Thymus (tissue), 14 donors: ENCODE measurements at places on chromosomes 2 and 18. TPM values are rescaled to one million over a fixed set of nuclear protein-coding genes. Genes with fewer than 3 reads are reported as not detected.

DNA sequence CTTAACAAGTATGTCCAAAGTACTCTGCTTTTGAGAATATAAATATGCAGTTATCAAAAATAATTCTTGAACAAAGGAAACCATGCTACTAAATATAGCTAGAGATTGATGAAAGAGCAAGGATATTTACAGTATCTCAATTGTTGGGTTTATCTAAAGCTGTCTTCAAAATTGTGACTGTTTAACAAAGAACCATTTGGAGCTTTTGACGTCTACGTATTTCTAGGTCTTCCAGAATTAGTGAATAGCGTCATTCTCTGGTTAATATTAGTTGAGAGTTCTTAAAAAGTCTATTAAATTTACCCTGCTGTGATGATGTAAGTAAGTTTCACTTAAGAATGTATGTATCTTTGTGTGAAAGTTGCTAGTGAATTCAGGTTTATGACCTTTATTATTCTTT is 223.1 kb upstream of the SIX3 start:
- DNase-seq: no peak

- peak; percentile 40 for DNase-seq
Measured at GRCh38 chr18:21179590-21180220, 62.3 kb upstream of the GREB1L start.

The DSG1 gene
- 0.61 TPM for total RNA-seq

The PPP1R7 gene
- 78.9 TPM for total RNA-seq

The SCG2 gene
- total RNA-seq: 0.28 TPM

The MGAT4A gene
- total RNA-seq: 42.9 TPM

The HRH4 gene
- total RNA-seq: 0.24 TPM

The CTLA4 gene
- 10.6 TPM for total RNA-seq

The AGXT gene
- total RNA-seq: 0.14 TPM

- DNase-seq: no peak
Measured at GRCh38 chr18:23141104-23141999, 6.1 kb downstream of the CABLES1 start.

- DNase-seq: no peak
Measured at GRCh38 chr2:168466190-168466737, 10.2 kb downstream of the CERS6 start.

The STAT4 gene
- total RNA-seq: 7.5 TPM

The POTEE gene
- 0.05 TPM for total RNA-seq

- no peak for DNase-seq
Measured at GRCh38 chr2:11028407-11028916, 116.7 kb downstream of the KCNF1 start.

DNA sequence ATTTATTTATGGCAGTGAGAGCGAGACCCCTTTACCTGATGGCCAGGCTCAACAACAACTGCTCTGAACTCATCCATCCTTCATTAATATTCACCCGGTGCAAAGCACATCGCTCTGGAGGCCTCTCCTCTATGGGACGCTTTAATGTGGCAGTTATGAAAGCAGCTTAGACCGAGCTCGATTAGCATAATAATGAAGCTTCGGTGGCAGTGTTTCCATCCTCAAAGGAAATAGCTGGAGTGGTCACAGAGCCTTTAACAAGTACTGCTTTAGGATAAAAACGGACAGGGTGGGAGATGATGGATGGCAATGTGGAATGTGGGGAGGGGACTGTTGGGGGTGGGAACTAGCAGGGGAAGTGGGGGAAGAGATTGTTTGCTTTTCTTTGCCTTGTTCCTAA is 243.9 kb downstream of the SLC4A3 start:
- no peak for DNase-seq

GRCh38 chr2:127810156-127810618 is 784 bp downstream of the WDR33 start:
- DNase-seq: no peak
